ENCODE measurements at places on chromosomes 11 and 22.
A peak's percentile ranks its signal among the peaks of the same experiment; 100 is the strongest.

GRCh38 chr11:93166194-93166593 is 31.6 kb downstream of the SLC36A4 start:
- no peak for DNase-seq

DNA sequence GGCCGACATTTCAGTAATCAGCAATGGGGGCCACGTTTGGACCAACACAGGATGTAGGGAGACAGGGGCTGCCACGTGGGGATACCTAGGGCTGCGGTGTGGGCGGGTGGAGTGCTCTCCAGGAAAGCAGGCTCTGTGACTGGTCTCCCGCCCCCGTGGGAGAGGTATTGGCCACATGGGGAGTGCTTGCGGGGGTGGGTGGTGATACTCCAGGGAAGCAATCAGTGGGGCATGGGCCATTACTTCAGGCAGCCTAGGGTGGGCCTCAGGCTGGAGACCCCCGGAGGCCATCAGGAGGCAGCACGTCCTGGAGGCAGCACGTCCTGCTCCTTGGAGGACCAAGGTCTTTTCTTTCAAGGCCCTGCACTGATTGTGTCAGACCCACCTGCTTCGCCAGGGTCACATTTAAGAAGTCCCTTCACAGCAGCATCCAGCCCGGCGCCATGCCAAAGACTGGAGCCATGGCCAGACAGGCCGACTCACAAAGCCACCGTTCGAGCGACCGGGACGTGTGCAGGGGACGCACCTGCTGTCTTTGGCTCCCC is 3.0 kb upstream of the MUC2 start:
- DNase-seq = no peak

DNA sequence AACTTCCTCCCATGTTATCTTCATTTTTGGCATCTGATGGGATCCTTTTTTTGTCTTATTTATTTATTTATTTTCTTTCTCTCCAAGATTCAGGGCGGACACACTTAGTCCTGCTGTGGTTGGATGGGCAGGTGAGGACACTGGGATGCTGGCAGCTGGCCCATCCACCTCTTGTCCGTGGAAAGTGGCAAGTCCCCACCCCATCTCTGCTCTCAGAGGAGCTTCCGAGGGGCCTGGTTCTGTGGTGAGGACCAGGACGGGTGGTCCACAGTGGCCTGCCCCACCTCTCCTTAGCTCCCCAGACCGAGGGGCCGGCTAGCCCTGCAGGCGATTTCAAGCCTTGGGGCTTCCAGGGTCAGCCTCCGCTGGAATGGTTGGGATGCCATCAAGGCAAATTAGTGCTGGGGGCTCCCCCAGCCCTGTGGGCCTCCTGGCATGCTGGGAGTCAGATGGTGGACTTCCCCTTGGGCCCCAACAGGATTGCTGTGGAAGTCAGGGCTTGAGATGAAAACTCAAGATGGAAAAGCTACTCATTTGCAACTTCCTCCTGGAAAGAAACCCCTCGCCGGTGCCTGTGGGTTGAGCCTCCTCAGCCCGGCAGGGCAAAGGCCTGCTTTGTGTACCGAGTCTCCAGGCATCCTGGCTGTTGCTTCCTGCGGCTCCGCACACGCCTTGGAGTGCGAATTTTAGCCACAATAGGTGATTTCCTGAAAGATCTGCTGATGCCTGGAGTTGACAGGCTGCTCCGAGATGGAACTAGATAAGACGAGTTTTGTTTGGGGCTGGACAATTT is 31.2 kb upstream of the LINC01488 start:
- no peak for DNase-seq

- peak; percentile 4 for DNase-seq
These were observed 50.6 kb downstream of the C11orf96 start for GRCh38 chr11:43992834-43993637.

DNA sequence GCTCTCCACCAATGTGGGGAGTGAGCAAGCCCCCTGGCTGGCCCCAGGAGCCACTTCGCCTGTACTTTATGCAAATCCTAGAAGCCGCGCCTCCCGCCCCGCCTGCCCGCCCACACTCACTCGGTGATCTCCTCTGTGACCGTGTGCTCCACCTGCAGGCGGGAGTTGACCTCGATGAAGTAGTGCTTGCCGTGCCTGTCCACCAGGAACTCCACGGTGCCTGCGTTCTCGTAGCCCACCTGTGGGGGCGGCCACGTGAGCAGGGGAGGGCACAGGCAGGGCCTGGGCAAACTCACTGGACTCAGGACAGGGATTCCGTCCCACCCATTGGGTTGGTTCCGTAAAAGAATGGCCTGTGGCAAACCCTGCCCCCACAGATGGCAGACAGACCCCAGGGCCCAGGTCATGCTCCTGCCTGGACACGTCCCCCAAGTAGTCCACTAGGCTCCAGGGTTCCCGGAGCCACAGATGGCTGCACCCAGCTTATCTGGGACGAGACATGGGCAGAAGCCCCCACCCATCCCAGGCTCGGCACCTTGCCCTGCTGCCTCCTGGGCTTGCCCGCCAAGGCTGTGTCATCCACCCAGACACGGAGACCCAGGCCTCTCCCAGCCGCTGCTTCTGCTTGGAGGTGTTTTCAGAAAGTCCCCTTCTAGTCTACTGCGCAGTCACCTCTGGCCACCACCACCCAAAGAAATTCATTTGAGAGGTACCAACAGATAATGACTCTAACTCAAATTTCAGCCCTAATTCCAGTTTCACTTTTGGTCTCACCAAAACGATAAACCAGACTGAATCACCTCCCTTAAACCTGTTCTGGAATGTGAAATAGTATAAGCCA is 12.1 kb downstream of the LRFN4 start:
- no peak for DNase-seq

DNA sequence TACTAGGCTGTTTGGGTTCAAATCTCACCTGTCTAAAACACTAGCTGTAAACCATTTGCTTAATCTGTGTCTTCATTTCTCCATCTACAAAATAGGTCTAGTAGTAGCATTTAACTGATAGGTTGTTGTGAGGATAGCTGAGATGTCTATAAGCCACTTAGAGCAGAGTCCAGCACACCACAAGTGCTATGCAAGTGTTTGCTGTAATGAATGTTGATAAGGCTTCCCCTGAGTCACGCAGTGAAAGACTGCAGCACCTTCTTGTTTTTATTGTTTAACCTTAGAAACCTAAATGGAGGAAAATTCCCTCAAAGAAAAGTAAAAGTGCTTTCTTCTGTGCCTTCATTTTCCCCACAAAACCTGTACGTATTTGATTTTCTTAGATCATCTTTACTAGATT is 23.1 kb upstream of the LDHA start:
- DNase-seq = no peak

Data from hypothalamus (tissue), 51 donors.